A673 (cell line): ENCODE measurements at places on chromosomes 2 and 18. TPM values are rescaled to one million over a fixed set of nuclear protein-coding genes. Genes with fewer than 3 reads are reported as not detected.

Gene QPCT
- 2.2 and 4.2 TPM in 2 replicates for total RNA-seq

Gene TMEM198
- 4.6 and 7.6 TPM in 2 replicates for total RNA-seq

Gene RNU2-63P
- 10.9 and 11.4 TPM in 2 replicates for total RNA-seq

Gene LONRF2
- 3.5 and 3.8 TPM in 2 replicates for total RNA-seq

GRCh38 chr2:158095269-158095668 is 6.4 kb upstream of the UPP2 start:
- no peaks in the 10 kb centered on the region for H3K36me3 ChIP-seq
- no peak overlapping the region for H3K4me3 ChIP-seq
- no peaks in the 10 kb centered on the region for H3K4me1 ChIP-seq

Gene ANKRD62
- not detected in 2 replicates for total RNA-seq

- H3K4me3 ChIP-seq: no peak overlapping the region
- no peak overlapping the region for H3K27ac ChIP-seq
- no peaks in the 10 kb centered on the region for H3K36me3 ChIP-seq
- DNase-seq: no peak
- H3K27me3 ChIP-seq: no peaks in the 10 kb centered on the region
These were observed 107.5 kb upstream of the SPATS2L start for GRCh38 chr2:200199005-200199404.

Gene RAB31
- total RNA-seq: 6.1 and 8.1 TPM in 2 replicates

- H3K36me3 ChIP-seq: no peaks in the 10 kb centered on the region
- no peaks in the 10 kb centered on the region for H3K27me3 ChIP-seq
- H3K4me1 ChIP-seq: no peaks in the 10 kb centered on the region
- no peak overlapping the region for H3K4me3 ChIP-seq
These were observed 105.0 kb downstream of the SPIRE1 start for GRCh38 chr18:12552879-12553242.

DNA sequence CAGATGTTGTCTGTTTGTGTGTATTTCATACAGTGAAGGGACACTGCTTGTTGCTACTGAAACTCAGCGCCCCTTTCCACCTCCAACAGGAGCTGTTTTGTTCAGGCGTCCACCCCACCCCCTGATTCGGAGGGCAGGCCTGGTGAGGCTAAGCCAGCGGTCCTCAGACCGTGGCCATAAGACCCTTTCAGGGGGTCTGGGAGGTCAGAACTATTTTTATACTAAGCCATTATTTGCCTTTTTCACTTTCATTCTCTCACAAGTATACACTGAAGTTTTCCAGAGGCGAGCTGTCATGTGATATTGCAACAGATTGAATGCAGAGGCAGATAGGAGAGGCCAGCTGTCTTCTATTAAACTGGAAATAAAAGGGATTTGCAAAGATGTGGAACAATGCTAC is 39.7 kb upstream of the IGFBP5 start:
- DNase-seq: no peak
- no peaks in the 10 kb centered on the region for H3K4me1 ChIP-seq
- H3K36me3 ChIP-seq: no peaks in the 10 kb centered on the region
- H3K4me3 ChIP-seq: no peak overlapping the region

Gene CCDC141
- total RNA-seq: not detected in 2 replicates

DNA sequence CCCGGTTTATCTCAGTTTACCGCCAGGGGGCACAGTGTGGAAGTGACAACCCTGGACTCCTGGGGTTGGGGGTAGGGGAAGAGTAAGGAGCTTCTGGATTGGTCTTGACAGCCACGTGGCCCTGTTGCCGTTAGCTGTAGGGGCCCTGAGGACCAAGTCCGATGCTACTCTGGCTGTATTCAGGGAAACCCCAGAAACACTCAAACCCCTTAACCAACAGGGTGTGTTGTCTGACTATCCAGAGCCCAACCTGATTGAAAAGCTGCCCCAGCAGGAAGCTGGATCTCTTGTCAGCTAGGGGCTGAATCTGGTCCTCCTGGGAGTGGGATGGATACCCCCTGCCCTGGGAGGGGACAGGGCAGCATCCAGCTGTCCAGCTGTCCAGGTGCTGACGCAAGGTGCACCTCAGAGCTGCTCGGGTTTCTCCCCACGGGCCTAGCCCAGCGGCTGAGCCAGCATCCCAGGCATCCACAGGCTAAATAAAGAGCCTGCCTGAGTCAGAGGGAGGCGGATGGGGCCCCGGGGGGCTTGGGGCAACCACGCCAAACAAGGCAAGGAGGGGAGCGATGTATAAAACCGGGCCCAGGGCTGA is 3.1 kb upstream of the GMPPA start:
- no peak overlapping the region for H3K4me3 ChIP-seq
- H3K4me1 ChIP-seq: peaks cover 32% of the 10 kb centered on the region
- H3K36me3 ChIP-seq: no peaks in the 10 kb centered on the region
- no peak overlapping the region for H3K27ac ChIP-seq
- DNase-seq: peak; percentile 91

DNA sequence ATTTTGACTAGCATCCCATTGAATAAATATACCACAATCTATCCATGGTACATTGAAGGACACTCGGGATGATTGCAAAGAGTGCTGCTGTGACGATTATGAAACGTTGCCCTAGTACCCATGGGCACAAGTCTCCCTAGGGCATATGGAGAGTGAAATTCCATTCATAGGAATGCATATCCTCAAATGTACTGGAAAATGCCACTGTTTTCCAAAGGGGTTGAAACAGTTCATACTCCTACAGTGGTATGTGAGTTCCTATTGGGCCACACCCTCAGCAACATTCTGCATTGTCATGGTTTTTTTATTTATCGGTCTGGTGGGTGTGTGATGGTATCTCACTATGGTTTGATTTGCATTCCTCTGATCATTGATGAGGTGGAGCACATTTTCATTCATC is 130.6 kb downstream of the TWIST2 start:
- H3K36me3 ChIP-seq: no peaks in the 10 kb centered on the region
- no peaks in the 10 kb centered on the region for H3K27me3 ChIP-seq
- H3K4me3 ChIP-seq: no peak overlapping the region
- no peaks in the 10 kb centered on the region for H3K4me1 ChIP-seq
- H3K27ac ChIP-seq: no peak overlapping the region

GRCh38 chr2:21234001-21234400 is 110.2 kb downstream of the TDRD15 start:
- no peak overlapping the region for H3K4me3 ChIP-seq
- H3K36me3 ChIP-seq: no peaks in the 10 kb centered on the region

- no peak for DNase-seq
- H3K4me3 ChIP-seq: no peak overlapping the region
These were observed 1228.1 kb upstream of the GYPC start for GRCh38 chr2:125427721-125428315.

DNA sequence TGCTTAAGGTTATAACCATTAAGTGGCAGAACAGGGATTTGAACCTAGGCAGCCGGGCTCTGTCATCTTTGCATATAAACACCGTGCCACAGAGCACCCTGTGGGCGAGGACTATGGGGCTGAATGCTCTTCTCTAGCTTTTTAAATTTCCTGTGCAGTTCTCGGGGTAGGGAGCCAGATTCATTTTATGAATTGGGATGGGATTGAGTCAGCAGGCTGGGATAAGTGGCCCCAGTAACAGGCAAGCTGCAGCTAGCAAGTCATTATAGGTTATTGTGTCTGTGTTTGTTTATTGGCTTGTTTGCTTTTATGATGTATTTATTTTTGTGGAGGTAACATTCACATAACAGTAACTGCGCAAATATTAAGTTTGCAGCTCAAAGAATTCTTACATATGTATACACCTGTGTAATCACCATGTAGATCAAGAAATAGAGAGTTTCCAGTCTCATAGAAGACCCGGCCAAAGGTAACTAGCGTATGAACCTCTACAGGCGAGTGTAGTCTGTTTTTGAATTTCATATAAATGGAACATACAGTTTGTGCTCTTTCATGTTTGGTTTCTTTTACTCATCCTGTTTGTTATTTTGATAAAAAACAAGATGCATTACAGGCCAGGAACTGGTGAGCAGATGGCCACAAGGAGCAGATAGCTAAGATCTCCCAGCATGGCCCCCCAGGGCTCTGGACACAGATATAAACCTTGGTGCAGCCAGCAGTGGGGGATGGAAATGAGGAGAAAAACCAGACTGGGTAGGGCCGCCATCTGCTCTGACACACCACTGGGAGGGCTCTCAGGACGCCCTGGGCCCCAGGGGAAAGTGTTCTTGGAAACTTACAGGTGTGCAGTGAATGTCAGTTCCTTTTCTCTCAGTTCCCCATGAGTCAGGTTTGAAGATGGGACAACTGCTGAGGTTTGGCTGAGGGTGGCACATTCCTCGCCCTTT is 49.2 kb upstream of the GPR155 start:
- H3K36me3 ChIP-seq: no peaks in the 10 kb centered on the region
- peaks cover 5% of the 10 kb centered on the region for H3K27me3 ChIP-seq
- no peak overlapping the region for H3K4me3 ChIP-seq
- H3K4me1 ChIP-seq: no peaks in the 10 kb centered on the region
- DNase-seq: no peak

Gene DSC2
- total RNA-seq: 0.04 TPM in 1 of 2 replicates, not detected in the other

- no peak overlapping the region for H3K4me3 ChIP-seq
- H3K4me1 ChIP-seq: peaks cover 11% of the 10 kb centered on the region
- DNase-seq: no peak
- no peak overlapping the region for H3K27ac ChIP-seq
These were observed 255.4 kb downstream of the EXOC6B start for GRCh38 chr2:72570413-72570812.

Gene TGFA
- 0.13 TPM in 1 of 2 replicates, not detected in the other for total RNA-seq

- H3K4me3 ChIP-seq: no peak overlapping the region
- DNase-seq: no peak
- H3K36me3 ChIP-seq: no peaks in the 10 kb centered on the region
- H3K27me3 ChIP-seq: no peaks in the 10 kb centered on the region
- H3K27ac ChIP-seq: no peak overlapping the region
- H3K4me1 ChIP-seq: no peaks in the 10 kb centered on the region
These were observed 92.2 kb upstream of the MBOAT2 start for GRCh38 chr2:9095690-9096089.

- H3K36me3 ChIP-seq: no peaks in the 10 kb centered on the region
- no peak for DNase-seq
- H3K4me3 ChIP-seq: no peak overlapping the region
- H3K4me1 ChIP-seq: no peaks in the 10 kb centered on the region
- H3K27ac ChIP-seq: no peak overlapping the region
These were observed 40.0 kb downstream of the TEX44 start for GRCh38 chr2:231632559-231633142.

Gene RAPH1
- total RNA-seq: 28.3 and 29.7 TPM in 2 replicates

Gene CAVIN2
- 0.09 and 0.28 TPM in 2 replicates for total RNA-seq

DNA sequence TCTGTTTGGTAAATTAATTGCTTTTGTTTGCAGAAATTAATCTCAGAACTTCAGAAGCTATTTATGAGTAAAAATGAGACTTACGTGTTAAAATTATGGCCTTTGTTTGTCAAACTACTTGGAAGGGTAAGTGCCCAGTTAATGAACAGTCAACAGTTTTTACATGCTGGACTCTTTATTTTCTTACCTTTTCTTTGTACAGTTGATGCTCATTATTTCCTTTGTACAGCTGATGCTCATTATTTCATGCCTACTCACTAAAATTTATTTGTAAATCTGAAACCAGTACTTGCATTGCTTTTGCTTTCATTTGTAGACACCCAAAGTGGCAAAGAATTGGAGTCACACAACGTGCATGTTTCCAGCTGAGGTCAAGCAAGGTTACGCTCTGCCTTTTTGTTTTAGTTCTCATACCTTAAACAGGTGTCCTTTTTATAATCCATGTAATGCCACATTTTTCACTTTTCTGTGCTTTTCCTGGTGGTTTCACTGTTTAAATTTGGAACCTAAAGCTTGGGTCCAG is 13.3 kb downstream of the RIF1 start:
- no peak overlapping the region for H3K4me3 ChIP-seq
- H3K36me3 ChIP-seq: peaks cover 92% of the 10 kb centered on the region
- no peak overlapping the region for H3K27ac ChIP-seq
- no peaks in the 10 kb centered on the region for H3K4me1 ChIP-seq

Gene DSG2
- total RNA-seq: 0.11 TPM in 1 of 2 replicates, not detected in the other

Gene MC4R
- total RNA-seq: not detected in 2 replicates

GRCh38 chr2:15769676-15770547 is 170.4 kb upstream of the MYCN start:
- no peaks in the 10 kb centered on the region for H3K4me1 ChIP-seq
- H3K36me3 ChIP-seq: no peaks in the 10 kb centered on the region
- no peaks in the 10 kb centered on the region for H3K27me3 ChIP-seq
- DNase-seq: no peak
- no peak overlapping the region for H3K4me3 ChIP-seq

GRCh38 chr2:218472988-218473387 is 54.1 kb downstream of the VIL1 start:
- H3K27ac ChIP-seq: no peak overlapping the region
- H3K36me3 ChIP-seq: peaks cover 35% of the 10 kb centered on the region
- H3K4me1 ChIP-seq: no peaks in the 10 kb centered on the region
- no peak overlapping the region for H3K4me3 ChIP-seq
- DNase-seq: no peak
- no peaks in the 10 kb centered on the region for H3K27me3 ChIP-seq

GRCh38 chr2:25388491-25388890 is 46.8 kb upstream of the DNMT3A start:
- no peaks in the 10 kb centered on the region for H3K36me3 ChIP-seq
- no peaks in the 10 kb centered on the region for H3K4me1 ChIP-seq
- no peak overlapping the region for H3K4me3 ChIP-seq
- DNase-seq: no peak

GRCh38 chr2:149192427-149192826 is 138.0 kb upstream of the LYPD6 start:
- no peaks in the 10 kb centered on the region for H3K27me3 ChIP-seq
- no peaks in the 10 kb centered on the region for H3K36me3 ChIP-seq
- peaks cover 16% of the 10 kb centered on the region for H3K4me1 ChIP-seq
- DNase-seq: peak; percentile 64

- H3K4me3 ChIP-seq: no peak overlapping the region
- H3K27me3 ChIP-seq: no peaks in the 10 kb centered on the region
- H3K36me3 ChIP-seq: no peaks in the 10 kb centered on the region
These were observed 64.3 kb downstream of the EDAR start for GRCh38 chr2:108924580-108925251.

Gene RAX
- 18.3 and 19.3 TPM in 2 replicates for total RNA-seq
